ENCODE measurements at places on chromosomes 4 and X.

DNA sequence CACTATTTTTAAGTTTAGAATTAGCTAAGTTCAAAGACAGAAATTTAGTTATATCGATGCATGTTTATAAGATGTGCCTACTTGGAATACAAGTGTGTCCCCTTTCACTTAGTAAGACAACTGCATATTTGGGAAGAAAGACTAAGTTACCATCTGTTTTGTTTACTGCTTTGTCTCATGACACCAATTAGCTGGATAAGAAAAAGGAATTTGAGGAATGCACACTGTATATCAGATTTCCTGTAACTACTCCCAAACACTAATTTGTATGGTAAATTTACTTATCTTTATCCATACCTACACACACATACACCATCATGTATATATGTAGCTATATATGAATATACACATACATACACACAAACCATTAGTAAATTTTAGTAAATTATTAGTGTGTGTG, 1442.8 kb upstream of the IGFBP7 start:
- no peak for DNase-seq

GRCh38 chr4:124868495-124868894, 156.0 kb upstream of the ANKRD50 start:
- DNase-seq, result no peak

GRCh38 chr4:26148927-26149326, 171.9 kb upstream of the RBPJ start:
- DNase-seq, result no peak

- no peak for DNase-seq
These were observed 666.3 kb upstream of the GRIA3 start for GRCh38 chrX:122517786-122518185.

DNA sequence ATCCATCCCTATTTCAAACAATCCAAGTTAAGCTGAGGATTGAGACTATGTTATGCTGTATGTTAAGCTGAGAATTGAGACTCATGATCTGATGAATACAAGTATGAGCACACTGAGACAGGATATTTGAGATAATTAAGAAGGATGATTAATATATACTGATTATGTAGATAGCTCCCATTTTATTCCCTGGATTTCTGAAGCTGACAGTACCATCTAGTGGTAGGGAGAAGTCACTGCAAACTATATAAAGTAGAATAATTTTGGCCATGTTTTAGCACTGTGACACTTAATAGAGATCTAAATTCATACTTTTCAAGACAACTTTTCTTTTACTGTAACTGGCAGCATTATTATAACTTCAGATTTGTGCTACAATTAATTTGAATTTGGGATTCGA, 63.8 kb upstream of the HPRT1 start:
- DNase-seq, result no peak
